Activated T-cell treated with anti-CD3 and anti-CD28 coated beads, Interleukin-2, amount 50 U/mL, for 72 hours (primary cell): ENCODE measurements at places on chromosomes 6 and 20. TPM values are rescaled to one million over a fixed set of nuclear protein-coding genes. Genes with fewer than 3 reads are reported as not detected.

DNA sequence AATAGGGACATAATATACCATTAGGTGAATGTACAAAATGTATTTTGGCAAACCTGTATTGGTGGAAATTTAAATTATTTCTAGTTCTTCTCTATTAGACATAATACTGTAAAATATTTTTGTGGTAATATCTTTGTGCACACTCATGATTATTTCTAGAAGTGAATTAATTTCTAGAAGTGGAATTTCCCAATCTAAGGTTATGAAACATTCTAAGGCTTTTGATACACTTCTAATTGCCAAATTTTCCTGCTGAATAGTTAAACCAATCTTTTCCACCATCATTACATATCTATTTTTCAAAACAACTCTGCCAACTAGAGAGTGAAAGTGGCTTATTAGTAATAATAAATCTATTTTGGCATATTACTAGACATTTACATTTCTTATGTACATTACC, 1.8 kb upstream of the CCND3 start:
- no peak for DNase-seq

DNA sequence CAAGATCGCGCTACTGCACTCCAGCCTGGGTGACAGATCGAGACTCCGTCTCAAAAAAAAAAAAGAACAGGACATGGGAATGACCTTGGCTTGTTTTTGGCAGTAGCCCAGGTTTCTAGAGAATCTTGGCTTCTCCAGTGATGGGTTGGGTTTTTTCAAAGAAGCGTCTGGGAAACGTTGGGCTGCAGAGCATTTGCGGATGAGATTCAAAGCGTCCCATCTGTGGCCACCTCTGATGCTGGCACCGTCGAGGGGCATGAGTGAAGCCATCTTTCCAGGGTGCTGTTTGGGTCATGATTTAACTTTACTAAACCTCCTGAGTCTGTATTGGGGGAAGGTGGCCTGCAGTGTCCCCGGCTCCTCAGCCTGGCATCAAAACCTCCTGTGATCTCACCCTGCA, 43.2 kb upstream of the SRF start:
- DNase-seq: no peak

GRCh38 chr6:31354158-31354863, 2.7 kb downstream of the HLA-B start:
- peak; percentile 16 for DNase-seq

NKX2-4 gene
- total RNA-seq: not detected

DNA sequence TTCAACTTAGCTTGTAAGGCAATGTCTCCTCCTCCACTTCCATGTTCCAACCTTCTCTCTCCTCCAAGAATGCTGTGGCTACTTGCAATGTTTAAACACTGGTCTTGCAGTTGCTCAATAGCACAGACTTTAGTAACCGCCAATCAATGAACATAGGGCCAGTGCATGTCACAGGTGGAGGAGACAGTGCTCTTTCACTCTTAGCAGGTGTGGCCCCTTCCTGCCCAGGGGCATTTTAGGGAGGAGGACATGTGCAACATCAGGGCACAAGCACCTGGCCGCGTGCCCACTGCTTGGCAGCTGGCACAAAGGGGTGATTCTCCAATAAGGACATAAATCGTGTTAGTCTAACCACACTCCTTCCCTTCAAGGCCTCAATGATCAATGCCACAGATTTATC, 41.3 kb downstream of the ADGRF1 start:
- no peak for DNase-seq

HLA-DQB2 gene
- 0.36 TPM for total RNA-seq

- no peak for DNase-seq
These were observed 125.5 kb downstream of the EPHA7 start for GRCh38 chr6:93293872-93294271.

DNA sequence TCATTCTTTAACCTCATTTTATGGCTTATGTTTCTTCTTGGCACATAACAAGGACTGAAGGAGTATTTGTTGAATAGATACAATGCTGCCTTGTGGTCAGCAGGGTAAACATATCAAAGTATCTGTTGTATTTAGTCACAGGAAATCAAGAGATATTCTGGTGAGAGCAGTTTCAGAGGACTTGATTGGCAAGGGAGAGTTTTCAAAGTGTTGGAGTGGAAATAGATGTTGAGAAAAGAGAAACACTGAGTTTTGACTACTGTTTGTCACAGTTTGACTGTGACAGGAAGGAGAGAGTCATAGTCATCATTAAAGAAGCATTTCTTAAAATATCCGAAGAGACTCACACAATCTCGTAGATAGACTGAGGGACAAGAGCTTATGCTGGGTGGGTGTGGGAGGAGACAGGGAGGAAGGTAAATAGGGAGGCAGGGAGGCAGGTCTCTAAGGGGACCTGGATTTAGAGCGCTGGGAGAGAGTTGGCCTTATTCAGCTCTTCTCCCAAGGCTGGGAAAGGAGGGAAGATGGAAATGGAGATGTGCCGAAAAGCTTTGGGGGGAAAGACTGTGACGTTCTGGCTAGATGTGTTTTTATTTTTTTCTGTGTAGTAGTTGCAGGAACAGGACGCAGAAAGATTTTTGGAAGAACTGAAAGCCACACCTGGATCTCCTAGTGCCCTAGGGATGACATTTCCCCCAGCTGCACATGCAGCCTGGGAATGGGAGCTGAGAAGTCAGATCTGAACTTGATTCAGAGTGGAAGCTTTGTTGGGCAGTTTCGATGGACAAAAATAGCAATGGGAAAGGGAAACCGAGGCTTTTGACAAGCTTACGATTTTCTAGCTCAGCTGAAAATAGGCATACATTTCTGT, 65.0 kb upstream of the IFNGR1 start:
- no peak for DNase-seq

LY6G5C gene
- 2.3 TPM for total RNA-seq

- no peak for DNase-seq
These were observed 208.4 kb downstream of the ANKRD60 start for GRCh38 chr20:58019850-58020625.

GRCh38 chr6:37732688-37733087, 35.0 kb upstream of the MDGA1 start:
- DNase-seq: peak; percentile 3

GRCh38 chr6:37699138-37699766, 1.6 kb upstream of the MDGA1 start:
- DNase-seq: no peak

SLC17A1 gene
- total RNA-seq: 0.29 TPM
